ENCODE measurements at places on chromosomes 5 and 9.

- DNase-seq, result no peak
Measured at GRCh38 chr5:5588887-5589826, 166.7 kb downstream of the ICE1 start.

GRCh38 chr5:174849426-174849825 is 125.0 kb downstream of the MSX2 start:
- DNase-seq, result no peak

DNA sequence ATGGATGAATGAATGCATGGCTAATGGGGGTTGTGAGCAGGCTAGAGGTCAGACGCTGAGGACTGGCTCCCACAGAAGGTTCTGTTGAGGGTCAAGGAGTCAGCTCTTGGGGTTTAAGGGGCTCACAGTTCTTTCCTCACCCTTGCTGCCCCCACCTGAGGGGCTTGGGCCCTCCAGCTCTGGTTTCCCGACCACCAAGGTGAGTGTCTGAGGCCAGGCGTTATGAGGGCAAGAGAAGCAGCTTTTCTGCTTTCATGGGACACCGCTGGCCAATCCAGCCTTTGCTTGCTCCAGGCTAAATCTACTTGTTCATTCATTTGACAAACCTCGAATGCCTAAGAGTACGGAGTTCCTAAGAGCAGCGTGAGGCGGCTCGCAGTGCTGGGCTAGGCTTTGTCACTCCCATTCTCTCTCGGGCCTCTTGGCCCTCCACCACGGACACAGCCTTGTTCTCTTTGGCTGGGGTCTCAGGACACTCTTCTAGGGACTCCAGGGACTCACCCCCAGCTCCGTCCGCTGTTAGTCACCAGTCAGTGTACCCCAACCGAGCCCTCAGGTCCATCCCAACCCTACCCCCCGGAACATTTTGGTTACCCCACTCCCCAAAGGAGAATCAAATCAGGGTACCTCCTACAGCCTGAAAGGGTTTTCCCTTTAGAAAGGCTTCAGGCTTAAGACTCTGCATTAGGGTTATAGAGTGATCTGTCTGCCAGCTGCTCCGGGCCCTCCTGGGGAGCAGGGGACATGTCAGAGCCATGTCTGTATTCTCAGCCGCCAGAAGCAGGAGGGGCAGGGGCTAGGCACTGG is 210.1 kb upstream of the MVB12B start:
- DNase-seq, result no peak

DNA sequence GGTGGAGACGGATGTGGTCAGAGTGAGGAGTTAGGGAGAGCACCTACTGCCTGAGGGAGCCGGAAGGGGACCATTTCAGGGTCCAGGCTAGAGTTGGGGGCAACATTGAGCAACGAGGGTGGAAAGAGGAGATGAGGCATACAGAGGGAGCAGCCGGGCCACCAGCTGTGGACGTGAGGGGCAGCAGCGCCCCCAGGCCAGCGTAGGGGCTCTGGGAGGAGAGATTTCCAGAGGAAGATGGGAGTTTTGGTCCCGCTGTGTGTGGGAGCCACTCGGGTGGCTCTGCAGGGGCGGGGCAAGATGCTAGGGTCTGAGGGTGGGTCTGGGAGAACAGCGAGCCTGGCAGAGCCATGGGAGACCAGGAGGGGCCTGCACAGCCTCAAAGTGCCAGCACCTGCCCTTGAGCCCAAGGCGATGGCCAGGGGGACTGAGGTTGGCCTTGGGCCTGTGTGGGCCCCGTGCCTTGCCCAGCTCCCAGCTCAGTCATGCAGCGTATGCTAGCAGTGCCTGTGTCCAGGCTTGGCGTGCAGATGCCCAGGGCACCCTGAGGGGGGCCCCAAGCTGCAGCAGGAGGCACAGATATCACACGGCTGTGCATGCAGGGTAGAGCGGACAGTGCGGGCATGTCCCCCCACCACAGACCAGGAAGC is 80.5 kb upstream of the PPP1R26 start:
- no peak for DNase-seq

DNA sequence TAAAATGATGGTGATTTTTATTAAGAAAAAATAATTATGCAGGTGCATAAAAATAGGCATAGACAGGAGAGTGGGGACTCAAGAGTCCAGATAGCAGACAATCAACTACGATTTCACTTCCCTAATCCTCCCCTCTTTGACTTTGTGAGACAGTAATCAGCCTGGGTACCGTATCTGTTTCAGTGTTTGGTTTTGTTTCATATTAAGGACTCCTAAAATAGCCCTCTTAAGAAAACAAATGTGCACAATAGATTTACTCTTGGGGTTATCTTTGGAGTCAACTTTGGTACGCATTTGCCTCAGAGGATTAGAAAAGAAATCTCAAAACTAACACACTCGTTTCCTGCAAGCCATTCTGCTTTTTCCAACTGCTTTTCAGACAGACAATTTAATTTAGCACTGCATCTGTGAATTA is 96.3 kb downstream of the ZNF608 start:
- DNase-seq, result no peak

All from cortex of kidney (tissue), 1 donor.